ENCODE measurements at places on chromosomes 13 and 19.
A peak's percentile ranks its signal among the peaks of the same experiment; 100 is the strongest.

DNA sequence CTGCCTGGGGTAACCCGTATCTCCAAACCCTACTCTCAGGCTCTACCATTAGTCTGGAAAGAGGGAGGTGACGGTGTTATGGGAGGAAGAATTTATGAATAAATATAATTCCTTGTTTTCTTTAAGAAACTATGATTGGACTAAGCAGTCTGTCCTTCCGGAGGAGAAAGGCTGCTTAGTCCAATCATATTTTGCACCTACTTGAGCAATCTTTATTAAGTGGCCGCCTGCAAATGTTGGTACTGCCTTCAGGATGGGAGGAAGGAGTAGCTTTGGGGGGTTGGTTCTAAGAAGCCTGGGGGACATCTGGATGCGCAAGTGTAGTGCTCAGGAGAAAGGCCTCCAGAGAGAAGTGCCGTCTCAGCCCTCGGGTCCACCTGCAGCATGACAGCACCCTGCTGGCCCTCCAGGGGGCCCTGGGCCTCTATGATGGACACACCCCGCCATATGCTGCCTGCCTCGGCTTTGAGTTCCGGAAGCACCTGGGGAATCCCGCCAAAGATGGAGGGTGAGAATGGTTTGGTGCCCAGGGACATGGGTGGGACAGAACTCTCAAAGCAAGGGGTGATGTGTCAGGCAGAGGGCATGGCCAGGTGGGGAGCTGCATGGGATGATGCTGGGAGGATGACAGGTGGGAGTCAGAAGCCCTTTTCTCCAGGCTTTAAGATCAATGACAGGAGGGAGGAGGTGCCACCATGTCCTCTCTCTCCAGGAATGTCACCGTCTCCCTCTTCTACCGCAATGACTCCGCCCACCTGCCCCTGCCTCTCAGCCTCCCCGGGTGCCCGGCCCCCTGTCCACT, 4.1 kb downstream of the ACP4 start:
- DNase-seq, result peak; percentile 84

DNA sequence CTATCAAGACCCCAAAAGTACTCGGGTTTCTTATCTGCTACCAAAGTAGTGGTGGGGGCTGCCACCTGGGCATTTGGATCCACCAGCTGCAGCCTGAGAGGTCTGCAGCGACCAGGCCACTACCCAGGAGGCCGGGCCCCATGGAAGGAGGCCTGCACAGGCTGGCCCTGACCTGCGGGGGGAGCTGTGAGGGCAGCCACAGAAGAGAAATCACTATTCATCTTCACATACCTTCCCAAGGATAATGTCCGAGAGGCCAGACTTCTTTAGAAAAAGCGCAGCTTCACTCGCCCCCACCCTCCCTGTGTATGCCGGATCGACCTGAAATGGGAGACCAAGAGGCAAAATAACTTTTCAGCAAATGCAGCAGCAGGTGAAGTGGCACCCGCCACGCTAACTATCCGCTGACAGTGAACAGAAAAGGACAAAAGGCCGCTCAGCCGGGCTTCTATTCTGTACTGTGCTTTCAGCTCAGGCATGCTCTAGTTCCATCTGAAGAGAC, 30.1 kb downstream of the EPS15L1 start:
- peak; percentile 68 for DNase-seq

DNA sequence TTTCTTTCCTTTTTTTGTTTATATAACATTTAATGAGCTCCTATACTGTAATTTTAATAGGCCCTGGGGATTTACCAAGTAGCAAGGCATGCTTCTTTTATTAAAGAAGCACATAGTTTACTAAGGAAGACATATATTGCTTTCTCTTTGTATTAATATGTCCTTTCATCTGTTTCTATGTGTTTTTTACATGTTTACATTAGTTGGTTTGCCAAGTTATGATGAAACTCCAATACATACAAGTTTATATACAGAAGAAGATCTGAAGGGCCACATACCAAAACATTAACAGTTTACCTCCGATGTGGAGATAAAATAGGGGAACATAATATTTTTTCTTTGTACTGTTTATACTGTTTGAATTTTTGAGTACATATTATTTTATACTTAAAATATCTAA, 100.9 kb downstream of the LACC1 start:
- DNase-seq, result no peak

DNA sequence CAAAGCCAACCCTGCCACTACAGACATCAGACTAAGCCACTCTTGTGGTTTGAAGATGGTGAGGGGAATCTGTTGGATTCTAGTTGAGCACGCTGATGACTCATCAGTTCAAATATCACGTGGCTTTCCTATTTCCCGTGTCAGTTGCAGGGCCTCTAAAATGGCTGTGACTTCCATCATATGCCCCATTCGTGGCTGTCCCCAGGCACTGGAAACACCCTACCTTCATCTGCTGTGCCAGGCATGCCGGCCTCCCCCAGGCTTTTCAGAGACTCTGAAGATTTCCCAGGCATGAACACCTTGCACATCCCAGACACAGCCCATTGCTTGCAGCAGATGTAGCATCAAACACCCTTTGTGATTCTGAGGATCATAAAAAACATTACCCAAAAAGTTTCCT, 659.9 kb downstream of the UQCRFS1 start:
- DNase-seq, result peak; percentile 2

GRCh38 chr13:106489849-106490568, 45.5 kb downstream of the EFNB2 start:
- no peak for DNase-seq

DNA sequence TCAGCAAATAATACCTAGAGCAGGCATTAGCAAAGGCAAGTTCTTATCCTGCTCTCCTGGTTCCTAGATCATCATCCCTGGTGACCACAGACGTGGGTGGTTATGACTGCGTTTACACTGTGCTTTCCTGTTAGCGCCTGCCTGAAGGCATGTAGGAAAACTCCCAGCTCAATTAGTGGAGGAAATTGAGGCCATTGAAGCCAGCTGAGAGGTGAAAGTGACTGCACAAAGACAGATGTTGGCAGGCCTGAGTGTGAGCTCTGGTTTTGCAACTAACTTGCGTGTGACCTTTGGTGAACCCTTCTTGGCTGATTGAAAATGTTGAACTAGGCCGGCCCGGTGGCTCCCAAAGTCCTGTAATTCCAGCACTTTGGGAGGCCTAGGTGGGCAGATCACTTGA, 17.5 kb upstream of the NWD1 start:
- DNase-seq, result no peak

DNA sequence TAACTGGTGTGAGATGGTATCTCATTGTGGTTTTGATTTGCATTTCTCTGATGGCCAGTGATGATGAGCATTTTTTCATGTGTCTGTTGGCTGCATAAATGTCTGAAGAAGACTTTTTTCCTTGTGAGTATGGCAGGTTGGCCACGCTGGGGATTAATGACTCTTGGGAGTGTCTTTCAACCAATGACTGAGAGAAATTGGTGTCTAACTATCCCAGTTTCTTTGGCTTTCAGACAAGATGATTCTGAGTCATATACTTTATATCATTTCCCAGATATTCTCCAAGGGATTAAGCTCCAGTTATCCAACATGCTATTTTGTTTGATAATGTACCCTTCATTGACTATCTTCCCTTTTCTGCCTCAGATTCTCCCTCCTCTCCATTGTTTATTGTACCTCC, 35.5 kb upstream of the CSNK1A1L start:
- no peak for DNase-seq

- no peak for DNase-seq
These were observed 27.2 kb downstream of the PBX4 start for GRCh38 chr19:19591133-19591825.

GRCh38 chr13:91134803-91135184, 212.7 kb upstream of the MIR17HG start:
- no peak for DNase-seq

- peak; percentile 0 for DNase-seq
These were observed 34.4 kb upstream of the MIR17HG start for GRCh38 chr13:91313103-91313502.

DNA sequence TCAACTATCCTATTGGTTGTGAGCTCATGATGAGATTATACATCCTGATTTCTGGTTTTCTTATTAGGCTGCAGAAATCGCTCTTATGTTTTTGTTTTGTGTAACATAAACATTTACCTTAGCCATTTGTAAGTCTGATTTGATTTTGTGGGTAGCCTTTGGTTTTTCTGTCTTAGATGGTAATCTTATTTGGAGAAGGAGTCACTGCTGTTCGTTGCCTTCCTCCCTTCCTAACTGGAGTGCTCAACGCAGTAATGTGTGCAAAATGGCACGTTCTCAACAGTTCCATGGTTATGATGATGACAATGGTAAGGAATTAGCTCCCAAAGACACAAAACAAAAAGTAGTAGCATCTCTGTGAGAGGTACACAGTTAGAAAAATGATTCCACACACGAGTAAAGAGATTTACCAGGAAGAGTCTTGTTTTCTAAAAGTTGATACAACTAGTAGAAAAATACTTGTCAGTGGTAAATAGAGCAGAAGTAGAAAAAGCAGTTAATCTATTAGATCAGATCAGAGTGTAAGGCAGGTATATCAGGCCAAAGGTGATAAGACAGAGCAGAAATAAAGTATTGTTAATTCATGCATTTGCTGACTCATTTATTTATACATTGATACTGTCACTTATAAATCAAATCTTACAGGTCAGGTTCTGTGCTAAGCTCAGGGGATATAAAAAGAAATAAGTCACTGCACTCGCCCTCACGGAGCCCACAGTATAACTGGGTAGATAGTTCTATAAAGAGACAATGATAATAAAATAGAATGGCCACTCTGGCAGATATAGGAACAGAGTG, 270.0 kb downstream of the NALCN start:
- DNase-seq, result no peak

DNA sequence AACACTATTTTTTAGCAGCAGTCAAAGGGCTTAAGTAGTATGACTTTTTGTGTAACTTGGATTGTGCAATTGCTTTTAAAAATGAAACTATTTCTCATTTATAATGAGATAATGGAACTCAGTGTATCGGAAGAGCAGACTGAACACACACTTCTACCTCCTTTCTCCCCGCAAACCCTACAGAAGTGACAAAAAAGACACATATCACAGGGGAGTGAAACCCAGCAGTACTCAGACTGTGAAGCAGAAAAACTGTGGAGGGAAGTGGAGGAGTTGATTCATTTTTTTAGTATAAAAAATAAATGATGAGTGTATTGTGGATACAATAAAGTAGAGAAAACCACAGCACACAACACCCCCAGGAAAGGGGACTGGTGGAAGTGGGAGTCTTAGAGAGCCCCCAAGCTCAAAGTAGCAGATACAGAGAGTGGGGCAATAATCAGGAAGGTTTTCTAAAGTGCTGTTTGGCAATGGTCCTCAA, 9.7 kb downstream of the LPAR6 start:
- DNase-seq, result no peak

DNA sequence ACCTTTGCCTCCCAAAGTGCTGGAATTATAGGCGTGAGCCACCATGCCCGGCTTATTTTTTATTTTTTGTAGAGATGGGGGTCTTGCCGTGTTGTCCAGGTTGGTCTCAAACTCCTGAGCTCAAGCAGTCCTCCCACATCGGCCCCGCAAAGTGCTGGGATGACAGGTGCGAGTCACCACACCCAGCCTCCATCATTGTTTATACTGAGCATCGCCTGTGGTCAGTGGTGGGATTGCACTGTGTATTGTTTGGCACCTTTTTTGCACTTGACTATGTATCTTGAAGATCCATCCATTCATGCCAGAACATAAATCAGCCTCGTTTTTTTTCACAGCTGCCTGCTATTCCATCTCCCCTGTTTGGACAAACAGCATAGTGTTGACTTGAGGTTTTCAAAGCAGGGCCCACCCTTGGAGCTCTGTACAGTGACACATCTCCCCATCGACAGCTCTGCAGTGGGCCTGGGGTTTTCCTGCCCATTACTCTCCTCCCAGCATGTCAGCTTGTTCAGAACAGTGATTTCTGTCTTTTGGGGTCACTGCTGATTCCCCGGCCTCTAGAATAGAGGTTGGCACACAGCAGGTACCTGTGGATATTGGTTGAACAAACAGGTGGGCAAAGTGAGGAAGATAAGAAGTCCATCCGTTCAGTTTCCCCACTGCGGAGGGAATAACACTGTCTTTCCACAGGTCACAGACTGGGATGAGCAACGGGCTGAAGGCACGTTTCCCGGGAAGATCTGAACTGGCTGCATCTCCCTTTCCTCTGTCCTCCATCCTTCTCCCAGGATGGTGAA, 8.2 kb upstream of the UPK1A start:
- peak; percentile 45 for DNase-seq

GRCh38 chr13:95113601-95114000, 187.7 kb downstream of the ABCC4 start:
- DNase-seq, result no peak

GRCh38 chr19:19584356-19584755, 34.1 kb downstream of the PBX4 start:
- DNase-seq, result no peak

DNA sequence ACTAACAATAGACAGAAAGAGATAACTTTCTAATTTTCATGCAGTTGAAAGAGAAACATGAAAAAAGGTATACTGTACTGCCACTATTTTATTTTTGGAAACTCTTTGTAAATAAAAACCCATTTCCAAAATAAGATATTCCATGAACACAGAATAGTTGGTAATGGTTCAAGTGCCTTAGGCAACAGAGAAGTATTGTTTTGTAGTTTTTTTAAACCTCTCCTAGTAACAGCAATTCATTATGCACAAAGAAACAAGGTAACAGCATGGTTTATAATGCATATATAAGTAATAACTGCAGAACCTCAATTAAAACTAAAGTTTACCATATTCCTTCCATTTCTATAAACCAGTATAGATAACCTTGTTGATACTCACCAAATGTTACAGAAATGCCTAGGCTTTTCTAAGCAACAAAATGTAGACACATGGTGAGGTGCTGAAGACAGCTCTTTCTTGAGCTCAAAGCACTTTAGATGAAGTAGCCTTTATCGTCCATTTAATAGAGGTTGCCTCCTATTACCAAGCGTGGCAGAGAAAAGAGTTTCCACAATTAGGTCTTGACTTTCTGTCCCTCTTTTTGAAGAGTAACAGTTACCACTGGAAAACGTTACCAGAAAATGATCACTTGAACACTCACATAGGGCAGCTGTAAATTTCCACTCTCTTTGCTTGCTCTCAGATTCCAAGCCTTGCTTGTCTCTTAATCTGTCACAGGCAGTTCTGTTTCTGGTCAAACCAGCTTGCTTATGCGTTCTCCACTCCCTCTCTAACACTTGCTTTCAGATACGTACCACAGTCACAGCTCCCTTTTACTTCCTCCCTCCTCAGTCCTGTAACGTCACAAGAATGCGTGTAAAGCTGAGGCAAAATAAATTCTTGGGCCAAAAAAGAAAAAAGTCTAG, 42.9 kb downstream of the CAB39L start:
- DNase-seq, result peak; percentile 69

DNA sequence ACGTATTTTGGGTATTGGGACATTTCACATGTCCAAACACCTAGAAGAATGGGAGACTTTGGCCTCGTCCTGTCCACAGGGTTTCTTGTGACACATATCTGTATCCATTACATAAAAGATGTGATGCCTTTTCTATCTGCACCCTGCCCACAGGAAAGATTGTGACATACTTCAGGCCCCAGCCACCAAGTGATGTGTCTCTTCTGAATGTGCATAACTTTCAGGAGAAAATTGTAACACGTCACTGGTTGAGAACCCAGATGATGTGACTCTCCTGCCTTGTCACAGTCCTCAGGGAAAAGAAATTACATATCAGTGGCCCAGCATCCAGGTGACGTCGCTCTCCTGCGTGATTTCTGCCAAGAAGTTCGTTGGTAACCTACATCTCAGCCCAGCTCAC, 21.0 kb upstream of the ZNF681 start:
- DNase-seq, result no peak
